Stimulated activated CD4-positive, alpha-beta T cell treated with anti-CD3 and anti-CD28 coated beads, Interleukin-4, amount 100 ng/mL, for 4 hours (primary cell): ENCODE measurements at places on chromosomes 6 and 20.

DNA sequence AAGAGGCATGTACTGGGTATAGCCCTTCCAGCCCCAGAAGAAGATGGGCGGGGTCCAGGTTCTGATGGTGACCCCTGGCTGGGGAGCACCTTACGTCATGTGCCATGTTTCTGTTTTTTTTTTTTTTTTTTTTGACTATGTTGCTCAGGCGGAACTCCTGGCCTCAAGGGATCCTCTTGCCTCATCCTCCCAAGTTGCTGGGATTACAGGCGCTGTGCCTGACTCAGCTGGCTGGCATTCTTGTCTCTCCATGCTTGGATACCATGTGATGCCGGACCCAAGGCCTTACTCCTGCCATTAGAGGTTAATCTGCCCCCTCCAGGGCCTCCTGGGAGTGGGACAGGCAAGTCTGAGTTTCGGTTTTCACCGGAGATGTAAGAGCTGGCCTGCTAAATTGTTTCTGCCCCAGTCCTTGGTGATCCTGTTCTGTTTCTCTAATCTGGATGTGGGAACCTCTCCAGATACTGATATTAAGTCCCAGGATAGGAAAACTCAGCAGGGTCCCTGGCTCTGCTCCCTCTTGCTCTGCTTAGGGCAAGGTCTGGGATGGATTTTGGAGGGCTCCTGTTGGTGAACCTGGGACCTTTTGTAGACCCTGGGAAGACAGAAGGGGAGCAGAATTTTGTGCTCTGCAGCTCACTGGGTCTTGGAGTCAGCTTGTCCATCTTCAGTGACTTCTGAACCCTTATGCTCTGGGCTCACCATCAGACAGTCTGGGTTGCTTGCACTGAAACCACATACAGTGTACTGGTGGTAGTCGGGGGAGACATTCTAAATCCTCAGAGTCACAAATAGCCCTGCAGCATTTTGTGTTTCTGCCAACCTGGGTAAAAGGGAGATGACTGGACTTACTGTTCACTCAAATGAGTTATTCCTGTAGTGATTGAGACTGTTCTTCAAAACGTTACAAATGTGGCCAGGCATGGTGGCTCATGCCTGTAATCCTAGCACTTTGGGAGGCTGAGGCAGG lies 45.1 kb downstream of the PTK7 start:
- DNase-seq, result no peak

GRCh38 chr6:14349507-14349906 lies 231.9 kb downstream of the CD83 start:
- no peak for DNase-seq

DNA sequence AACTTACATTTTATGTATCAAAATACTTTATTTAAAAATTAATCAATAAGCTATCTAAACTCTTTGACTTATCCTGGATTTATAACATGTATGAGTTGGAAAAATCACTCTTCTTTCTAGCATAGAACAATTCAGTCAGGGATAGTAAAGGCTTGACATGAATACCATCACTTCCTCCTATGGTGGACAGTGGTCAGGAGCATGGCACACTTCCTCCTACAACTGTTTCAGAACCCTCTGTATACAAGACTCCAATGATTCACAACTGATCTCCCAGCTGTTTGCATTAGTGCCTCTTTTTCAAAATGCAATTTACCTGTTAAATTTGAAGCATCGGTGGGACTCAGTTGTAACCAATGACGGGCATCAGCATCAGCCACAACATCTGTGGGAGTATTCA lies 129.7 kb downstream of the RALGAPA2 start:
- no peak for DNase-seq

DNA sequence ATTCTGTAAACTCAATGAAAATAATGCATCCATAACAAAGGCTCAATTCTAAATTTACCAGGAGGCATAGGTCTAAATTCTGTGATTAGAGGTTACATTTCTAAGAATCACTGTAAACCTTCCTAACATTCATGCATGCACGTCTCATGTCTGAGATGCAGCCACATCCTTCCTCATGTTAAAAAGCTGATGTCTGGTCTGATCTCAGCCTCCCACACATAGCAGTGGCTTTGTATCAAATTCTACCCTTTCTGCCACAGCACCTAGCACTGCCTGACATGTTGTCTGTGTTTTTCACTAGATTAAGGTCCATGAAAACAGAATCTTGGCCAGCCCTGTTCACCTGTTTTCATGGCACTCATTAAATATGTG lies 171.1 kb downstream of the WDR27 start:
- no peak for DNase-seq

DNA sequence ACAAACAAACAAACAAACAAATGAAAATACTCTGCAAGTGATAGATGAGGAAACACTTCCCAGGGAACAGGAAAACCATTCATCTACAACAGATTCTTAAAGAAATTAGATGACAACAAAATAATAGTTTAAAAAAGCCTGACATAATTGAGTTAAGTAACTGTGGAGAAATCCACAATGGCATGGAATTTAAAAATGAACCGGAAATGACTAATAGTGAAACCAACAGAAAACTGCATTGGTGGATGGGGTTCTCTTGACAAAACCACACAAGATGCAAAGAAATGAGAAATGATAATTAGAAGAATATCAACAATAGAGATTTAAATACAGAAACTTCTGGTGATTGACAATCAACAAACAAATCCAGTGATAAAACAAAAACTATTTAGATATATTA lies 785.6 kb downstream of the QKI start:
- DNase-seq, result no peak

DNA sequence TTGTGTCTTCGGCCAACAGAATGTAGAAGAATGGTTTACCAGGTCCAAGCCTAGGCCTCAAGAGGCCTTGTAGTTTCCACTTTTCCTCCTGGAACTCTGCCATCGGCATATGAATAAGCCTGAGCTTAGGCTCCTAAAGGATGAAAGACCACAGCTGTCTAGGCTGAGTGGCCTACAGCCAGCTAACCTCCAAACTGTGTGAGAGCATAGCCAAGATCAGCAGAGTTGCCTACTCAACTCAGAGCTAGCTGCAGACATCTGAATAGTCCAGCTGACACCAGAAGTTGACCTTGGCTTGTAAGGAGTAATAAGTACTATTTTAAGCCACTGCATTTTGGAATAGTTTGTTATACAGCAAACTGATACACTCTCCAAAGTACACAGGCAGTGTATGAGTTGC lies 52.6 kb upstream of the SMIM29 start:
- no peak for DNase-seq

GRCh38 chr6:8054276-8054675 lies 9.9 kb downstream of the BLOC1S5 start:
- no peak for DNase-seq

DNA sequence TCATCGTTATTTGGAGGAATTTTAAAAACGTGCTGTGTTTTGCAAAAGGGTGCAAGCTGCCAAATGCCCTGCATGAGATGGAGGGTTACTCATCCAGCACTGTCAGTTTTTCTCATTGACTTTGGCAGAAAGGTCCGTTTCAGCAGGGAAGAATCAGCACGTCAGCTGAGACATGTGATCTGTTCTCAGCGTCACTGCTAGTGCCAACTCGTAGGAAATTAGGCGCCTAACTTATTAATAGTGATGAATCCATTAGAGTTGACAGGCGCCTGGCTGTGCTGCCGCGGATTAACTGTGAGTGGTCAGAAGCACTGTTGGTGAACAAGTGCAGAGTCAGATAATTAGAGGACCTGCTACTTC lies 175.5 kb upstream of the FOXQ1 start:
- DNase-seq, result no peak

GRCh38 chr20:46154305-46154704 lies 36.2 kb downstream of the CD40 start:
- DNase-seq, result no peak

DNA sequence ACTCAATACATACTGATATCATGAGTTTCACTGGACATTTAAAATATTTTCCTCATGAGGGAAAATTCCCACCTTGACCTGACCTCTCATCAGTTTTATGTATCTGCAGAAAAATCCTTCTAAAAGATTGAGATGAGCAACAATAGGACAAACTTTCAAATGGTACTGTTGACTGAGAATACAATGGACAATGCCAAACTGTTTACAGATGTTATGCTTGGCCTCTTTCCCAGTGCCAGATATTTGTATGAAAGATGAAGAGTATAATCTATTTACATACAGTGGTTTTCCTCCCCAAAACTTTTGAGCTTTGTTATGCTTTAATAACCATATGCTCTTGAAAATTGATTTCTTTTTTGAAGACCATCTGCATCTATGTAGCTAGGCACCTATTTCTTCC lies 245.1 kb upstream of the RSPO3 start:
- no peak for DNase-seq

DNA sequence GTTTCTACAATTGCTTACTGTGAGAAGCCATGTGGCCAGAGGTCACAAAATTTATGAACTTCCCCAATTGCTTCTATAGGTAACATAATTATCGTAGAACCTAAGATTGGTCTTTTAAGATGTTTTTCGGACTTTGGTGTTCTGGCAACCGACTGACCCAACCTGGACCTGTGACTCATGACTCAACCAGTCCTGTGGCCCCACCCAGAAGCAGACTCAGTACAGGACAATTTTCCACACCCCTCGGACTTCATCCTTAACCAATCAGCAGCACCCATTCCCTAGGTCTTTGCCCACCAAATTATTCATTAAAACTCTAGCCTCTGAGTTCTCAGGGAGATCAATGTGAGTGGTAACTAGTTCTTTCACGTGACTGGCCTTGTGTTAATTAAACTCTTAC lies 26.4 kb upstream of the AKAP12 start:
- no peak for DNase-seq

DNA sequence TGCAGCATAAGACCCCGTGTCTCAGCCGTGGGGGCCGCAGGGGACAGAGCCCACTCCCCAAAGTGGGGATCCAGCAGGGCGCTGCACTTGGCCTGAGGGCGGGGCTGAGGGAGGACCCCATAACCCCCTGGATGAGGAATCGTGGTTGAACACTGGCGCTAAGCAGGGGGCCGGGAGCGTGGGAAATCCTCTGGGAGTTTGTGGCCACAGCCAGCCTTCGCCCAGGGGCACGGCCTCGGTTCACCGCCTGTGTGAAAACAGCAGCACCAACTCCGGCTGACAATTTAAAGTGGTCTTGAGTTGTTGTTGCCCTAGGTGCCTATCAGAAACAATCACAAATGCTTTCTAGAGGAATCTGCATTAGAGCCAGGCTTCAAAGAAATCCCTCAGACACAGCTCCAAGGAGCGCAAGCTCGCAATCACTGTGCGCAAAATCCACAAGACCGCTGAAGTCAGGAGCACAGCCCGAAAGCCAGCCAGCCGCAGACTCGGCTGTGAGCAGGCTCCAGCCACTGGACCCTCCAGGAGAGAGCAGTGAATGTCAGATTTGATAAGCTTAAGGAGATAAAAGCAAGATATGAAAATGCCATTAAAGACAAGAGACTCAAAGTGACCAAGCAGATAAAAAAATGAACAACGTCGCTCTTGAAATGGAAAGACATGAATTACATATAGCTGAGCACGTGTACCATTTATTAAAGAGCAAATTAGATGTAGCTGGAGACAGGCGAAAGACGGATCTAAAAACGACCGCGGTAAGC lies 10.9 kb upstream of the RPS6KA2 start:
- no peak for DNase-seq

- DNase-seq, result no peak
Measured at GRCh38 chr6:89895276-89895874, 1.1 kb downstream of the GJA10 start.

DNA sequence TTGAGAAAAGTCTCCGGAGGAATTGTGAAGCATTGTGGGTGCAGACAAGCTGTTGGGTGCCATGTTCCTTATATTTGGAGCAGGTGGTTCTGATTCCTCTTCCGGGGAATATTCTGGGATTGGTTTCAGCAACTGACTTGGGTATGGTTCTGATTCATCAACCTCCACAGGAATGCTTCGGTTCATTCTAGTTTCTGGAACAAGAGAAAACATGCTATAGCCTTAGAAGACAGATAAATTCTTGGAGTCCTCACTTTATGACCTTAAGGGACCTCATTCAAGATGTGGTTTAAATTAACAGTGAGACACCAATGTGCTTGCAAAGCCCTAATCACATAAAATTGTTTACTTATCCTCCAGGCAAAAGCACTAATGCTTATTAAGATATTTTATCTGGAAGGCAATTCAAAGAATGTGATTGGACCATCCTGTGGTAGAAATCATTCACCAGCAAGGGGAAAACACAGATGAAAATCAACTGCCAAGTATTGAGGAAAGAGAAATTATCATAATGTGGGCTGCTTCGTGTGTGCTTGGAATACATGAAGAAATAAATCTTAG lies 13.7 kb downstream of the TRAF3IP2 start:
- no peak for DNase-seq

GRCh38 chr6:128882991-128883611 lies at the start of gene LAMA2:
TSS of gene LAMA2 (plus strand) at chr6:128883138. CDS start at chr6:128883246, 108 bp downstream.
- peak; percentile 0 for DNase-seq

DNA sequence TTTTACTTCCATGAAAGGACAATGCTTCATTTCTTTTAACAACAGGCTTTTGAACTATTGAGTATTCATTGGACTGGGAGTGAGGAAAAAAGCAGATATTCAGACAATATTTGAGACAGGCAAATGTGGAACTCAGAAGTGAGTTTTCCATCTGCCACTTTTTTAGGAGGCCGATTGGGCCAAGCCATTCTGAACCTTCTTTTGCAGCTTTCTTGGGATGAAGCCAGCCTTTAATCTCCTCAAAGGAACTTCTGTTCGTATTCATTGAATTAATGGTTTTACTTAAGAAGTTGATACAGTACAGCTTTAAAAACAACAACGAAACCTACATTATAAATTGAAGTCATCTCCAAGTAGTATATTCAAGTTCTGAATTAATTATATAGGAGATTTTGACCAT lies 187.1 kb upstream of the RNF217 start:
- DNase-seq, result no peak

- DNase-seq, result no peak
Measured at GRCh38 chr20:62575976-62576722, 66.2 kb upstream of the SLCO4A1 start.

DNA sequence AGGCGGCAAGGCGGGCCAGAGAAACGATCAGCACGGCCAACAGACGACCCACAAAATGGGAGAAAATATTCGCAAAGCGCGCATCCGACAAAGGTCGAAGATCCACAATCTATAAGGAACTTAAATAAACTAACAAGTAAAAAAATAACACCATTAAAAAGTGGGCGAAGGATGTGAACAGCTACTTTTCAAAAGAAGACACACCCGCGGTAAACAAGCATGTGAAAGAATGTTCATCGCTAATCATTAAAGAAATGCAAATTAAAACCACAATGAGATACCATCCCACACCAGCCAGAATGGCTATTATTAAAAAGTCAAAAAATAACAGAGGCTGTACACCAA lies 117.8 kb upstream of the SIRPA start:
- DNase-seq, result no peak

- no peak for DNase-seq
Measured at GRCh38 chr6:168274037-168274952, 45.3 kb downstream of the DACT2 start.

GRCh38 chr6:132749111-132749510 lies 8.6 kb downstream of the VNN2 start:
- DNase-seq, result no peak

GRCh38 chr20:58330249-58330648 lies 20.7 kb downstream of the RAB22A start:
- no peak for DNase-seq

- no peak for DNase-seq
Measured at GRCh38 chr6:55530931-55531330, 48.1 kb downstream of the HMGCLL1 start.

GRCh38 chr20:58231683-58232082 lies 3.2 kb upstream of the ANKRD60 start:
- no peak for DNase-seq

- no peak for DNase-seq
Measured at GRCh38 chr6:15398633-15399275, 152.9 kb downstream of the JARID2 start.
